Activated naive CD4-positive, alpha-beta T cell treated with anti-CD3 and anti-CD28 coated beads for 36 hours (primary cell): ENCODE measurements at places on chromosomes 5 and 9. TPM values are rescaled to one million over a fixed set of nuclear protein-coding genes. Genes with fewer than 3 reads are reported as not detected.

DNA sequence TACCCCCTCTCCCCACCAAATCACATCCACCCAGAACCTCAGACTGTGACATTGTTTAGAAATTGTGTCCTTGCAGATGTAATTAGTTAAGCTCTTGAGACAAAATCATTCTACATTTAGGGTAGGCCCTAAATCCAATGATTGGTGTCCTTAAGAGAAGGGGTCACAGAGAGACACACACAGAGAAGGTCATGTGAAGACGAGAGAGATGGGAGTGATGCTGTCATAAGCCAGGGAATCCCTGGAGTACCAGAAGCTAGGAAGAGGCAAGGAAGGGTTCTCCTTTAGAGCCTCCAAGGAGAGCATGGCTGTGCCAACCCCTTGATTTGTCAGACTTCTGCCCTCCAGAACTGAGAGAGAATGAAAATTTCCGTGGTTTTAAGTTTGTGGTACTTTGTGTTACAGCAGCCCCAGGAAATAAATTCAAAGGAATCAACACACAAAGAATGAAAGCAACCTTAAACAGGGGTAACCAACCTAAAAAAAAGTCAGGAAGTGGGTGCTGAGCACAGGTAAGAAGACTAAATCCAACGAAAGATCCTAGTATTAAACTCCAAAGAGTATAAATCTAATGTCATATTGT lies 33.6 kb downstream of the TIMD4 start:
- H3K4me1 ChIP-seq = peaks cover 81% of the 10 kb centered on the region
- peak; percentile 29 for DNase-seq
- no peak overlapping the region for H3K4me3 ChIP-seq
- H3K27ac ChIP-seq = peak overlapping the region; percentile 93

DNA sequence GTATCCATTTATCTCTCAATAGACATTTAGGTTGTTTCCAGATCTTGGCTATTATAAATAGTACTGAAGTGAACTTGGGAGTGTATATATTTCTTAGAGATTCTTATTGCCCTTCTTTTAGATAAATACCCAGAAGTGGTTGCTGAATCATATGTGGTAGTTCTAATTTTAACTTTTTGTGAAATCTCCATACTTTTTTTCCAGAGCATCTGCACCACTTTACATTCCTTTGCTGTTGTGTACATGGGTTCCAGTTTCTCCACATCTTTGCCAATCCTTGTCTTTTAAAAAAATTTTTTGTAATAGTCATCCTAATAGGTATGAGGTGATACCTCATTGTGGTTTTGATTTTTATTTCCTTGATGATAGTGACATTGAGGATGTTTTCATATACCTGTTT lies 303.7 kb downstream of the CCDC171 start:
- H3K27me3 ChIP-seq = no peaks in the 10 kb centered on the region
- no peaks in the 10 kb centered on the region for H3K36me3 ChIP-seq
- H3K4me1 ChIP-seq = no peaks in the 10 kb centered on the region
- no peak overlapping the region for H3K4me3 ChIP-seq
- H3K27ac ChIP-seq = no peak overlapping the region

- H3K36me3 ChIP-seq = no peaks in the 10 kb centered on the region
- H3K4me3 ChIP-seq = no peak overlapping the region
- no peak for DNase-seq
- H3K27me3 ChIP-seq = no peaks in the 10 kb centered on the region
- no peaks in the 10 kb centered on the region for H3K4me1 ChIP-seq
These were observed 322.2 kb upstream of the GRIA1 start for GRCh38 chr5:153168241-153168640.

DNA sequence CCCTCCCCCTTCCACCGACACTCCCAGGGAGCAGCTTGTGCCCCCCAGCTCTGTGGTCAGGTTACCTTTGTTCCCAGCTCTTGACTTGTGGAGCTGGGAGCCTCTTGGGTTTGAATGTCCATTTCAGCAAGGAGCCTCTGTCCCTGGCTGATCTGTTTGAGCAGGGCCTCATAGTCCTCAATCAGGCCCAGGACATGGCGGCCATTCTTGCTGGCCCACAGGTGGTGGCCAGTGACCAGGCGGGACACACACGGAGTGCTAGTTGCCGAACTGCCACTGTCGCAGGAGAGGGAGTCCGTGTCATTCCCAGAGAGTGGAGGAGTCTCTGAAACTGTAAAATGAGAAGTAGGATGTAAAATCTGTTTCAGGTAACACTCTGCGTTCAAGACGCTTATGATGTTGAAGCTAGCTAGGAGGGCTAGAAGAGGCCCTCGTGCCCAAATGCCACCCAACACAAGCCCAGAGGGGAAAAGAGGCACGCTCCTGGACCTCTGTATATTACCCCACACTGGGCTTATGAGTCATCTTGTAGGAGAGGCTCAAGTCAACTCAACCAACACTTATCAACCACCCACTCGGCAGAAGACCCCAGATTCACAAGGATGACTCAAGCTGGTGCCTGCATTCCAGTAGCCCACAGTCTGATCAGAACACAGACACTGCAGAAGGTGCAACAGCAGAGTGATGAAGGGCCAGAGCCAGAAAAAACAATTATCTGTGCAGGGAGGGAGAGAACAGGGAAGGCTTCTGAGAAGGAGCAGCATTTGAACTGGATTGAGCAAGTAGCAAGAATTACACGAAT lies 177.0 kb downstream of the CDK5RAP2 start:
- H3K27me3 ChIP-seq = no peaks in the 10 kb centered on the region
- H3K36me3 ChIP-seq = peaks cover 40% of the 10 kb centered on the region
- no peak overlapping the region for H3K4me3 ChIP-seq
- H3K4me1 ChIP-seq = peaks cover 11% of the 10 kb centered on the region

DNA sequence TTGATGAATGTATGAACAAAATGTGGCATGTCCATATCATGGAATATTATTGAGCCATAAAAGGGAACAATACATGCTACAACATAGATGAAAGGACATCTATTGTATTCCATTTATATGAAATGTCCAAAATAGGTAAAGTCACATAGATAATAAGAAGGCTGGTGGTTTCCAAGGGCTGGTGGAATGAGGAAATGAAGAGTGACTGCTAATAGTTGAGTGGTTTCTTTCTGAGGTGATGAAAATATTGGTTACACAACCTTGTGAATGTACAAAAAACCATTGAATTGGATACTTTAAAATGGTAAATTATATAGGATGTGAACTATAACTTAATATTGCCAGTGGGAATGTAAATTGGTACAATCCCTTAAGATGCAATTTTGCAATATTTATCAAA lies 5.2 kb downstream of the ARSB start:
- DNase-seq = no peak
- no peak overlapping the region for H3K27ac ChIP-seq
- no peaks in the 10 kb centered on the region for H3K36me3 ChIP-seq
- H3K4me1 ChIP-seq = peaks cover 32% of the 10 kb centered on the region

FBXL7 gene
- total RNA-seq = not detected

DNA sequence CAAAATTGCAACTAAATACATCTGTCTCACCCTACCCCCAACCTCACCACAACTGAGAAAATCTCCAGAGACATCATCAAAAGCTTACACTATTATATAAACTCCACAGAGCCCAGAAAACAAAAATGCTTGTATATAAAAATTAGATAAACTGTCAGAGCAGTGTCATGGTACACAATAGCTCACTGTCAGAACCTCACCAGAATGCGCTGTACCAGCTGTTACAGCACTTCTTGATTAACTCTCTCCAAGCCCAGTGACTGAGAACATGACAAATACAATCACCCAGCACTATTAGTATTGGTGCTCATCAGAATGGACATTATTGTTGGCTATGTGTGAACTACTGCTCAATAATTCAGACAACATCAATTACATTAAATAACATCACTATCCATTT lies 65.7 kb downstream of the ZDHHC21 start:
- no peak for DNase-seq
- H3K27ac ChIP-seq = no peak overlapping the region
- no peaks in the 10 kb centered on the region for H3K4me1 ChIP-seq

GRCh38 chr5:68445257-68446069 lies 229.9 kb downstream of the PIK3R1 start:
- no peak overlapping the region for H3K4me3 ChIP-seq
- no peaks in the 10 kb centered on the region for H3K27me3 ChIP-seq
- no peaks in the 10 kb centered on the region for H3K36me3 ChIP-seq
- no peak overlapping the region for H3K27ac ChIP-seq
- peaks cover 14% of the 10 kb centered on the region for H3K4me1 ChIP-seq
- no peak for DNase-seq

- H3K27me3 ChIP-seq = peaks cover 17% of the 10 kb centered on the region
- H3K27ac ChIP-seq = no peak overlapping the region
- no peak overlapping the region for H3K4me3 ChIP-seq
- no peak for DNase-seq
- no peaks in the 10 kb centered on the region for H3K4me1 ChIP-seq
These were observed 9.4 kb downstream of the KCNT1 start for GRCh38 chr9:135711391-135711790.

CRB2 gene
- total RNA-seq = not detected

DNA sequence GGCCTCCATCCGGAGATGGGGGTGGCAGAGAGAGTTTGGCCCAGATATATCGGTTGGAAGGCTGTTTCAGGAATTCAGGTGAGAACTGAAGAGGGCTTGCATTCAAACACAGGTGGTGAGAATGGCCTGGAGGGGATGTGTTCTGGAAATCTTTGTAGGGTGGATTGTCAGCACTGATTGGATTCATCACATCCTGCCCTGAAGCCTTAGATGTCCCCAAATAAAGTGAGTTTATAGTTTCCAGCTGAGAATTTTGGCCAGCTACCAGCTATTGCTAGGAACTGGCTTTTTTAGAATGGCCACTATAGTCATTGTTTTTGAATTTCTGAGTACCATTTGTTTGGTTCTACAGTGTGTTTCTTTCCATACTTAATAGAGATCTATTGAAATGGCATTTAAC lies 46.1 kb upstream of the ANKH start:
- no peaks in the 10 kb centered on the region for H3K27me3 ChIP-seq
- H3K36me3 ChIP-seq = no peaks in the 10 kb centered on the region
- no peak for DNase-seq
- H3K4me3 ChIP-seq = no peak overlapping the region

GLRA1 gene
- not detected for total RNA-seq

EGFL7 gene
- total RNA-seq = 0.25 TPM

TNC gene
- 0.05 TPM for total RNA-seq

- H3K27ac ChIP-seq = no peak overlapping the region
- DNase-seq = no peak
- H3K4me3 ChIP-seq = no peak overlapping the region
- no peaks in the 10 kb centered on the region for H3K36me3 ChIP-seq
- H3K4me1 ChIP-seq = peaks cover 16% of the 10 kb centered on the region
These were observed 6.3 kb upstream of the CCDC69 start for GRCh38 chr5:151230048-151230680.

UBE2QL1 gene
- total RNA-seq = not detected

DNA sequence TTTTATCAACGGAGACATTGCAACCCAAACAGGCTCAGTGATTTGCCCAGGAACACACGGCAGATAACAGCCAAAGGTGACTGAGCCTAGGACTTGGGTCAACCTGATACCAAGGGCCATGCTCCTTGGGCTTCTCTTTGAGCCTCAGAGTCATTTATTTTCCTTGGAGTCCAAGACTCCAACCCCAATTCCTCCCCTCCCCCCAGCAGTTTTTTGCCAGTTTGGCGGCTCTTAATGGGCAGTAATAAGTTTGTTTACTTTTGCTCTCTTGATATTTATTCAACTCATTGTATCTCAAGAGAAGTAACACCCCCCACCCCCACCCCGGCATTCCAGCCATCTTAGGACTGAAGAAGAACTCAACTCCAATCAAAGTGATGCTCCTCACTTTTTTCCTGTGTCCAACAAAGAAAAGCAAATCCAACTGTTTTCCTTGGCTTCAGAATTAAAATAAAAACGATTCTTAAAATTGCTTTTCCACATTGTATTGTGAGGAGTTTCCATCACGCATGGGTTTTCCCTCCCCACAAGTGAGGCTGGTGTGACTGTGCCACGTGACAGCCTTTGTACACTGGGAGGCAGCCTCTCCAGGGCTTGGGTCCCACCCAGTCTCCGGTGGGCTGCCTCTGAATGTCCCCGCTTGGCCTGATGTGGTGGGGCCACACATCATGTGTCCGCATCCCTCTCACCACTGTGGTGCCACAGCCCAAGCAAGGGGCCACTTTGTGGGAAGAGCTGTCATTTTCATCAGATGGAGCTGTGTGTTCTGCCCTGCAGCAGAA lies 9.1 kb downstream of the ANGPTL2 start:
- peaks cover 6% of the 10 kb centered on the region for H3K4me1 ChIP-seq
- no peak overlapping the region for H3K4me3 ChIP-seq
- H3K27ac ChIP-seq = no peak overlapping the region
- H3K27me3 ChIP-seq = no peaks in the 10 kb centered on the region
- H3K36me3 ChIP-seq = no peaks in the 10 kb centered on the region
